ENCODE measurements at places on chromosomes 6 and 20.

- DNase-seq = no peak
Observed at GRCh38 chr6:43229803-43230620, 731 bp upstream of the DNPH1 start.

- DNase-seq = no peak
Observed at GRCh38 chr6:16718356-16718755, 42.9 kb downstream of the ATXN1 start.

GRCh38 chr6:52286798-52287432 is 2.4 kb upstream of the MCM3 start:
- DNase-seq = peak; percentile 53

GRCh38 chr6:18465410-18466154 is 78.4 kb downstream of the RNF144B start:
- DNase-seq = no peak

DNA sequence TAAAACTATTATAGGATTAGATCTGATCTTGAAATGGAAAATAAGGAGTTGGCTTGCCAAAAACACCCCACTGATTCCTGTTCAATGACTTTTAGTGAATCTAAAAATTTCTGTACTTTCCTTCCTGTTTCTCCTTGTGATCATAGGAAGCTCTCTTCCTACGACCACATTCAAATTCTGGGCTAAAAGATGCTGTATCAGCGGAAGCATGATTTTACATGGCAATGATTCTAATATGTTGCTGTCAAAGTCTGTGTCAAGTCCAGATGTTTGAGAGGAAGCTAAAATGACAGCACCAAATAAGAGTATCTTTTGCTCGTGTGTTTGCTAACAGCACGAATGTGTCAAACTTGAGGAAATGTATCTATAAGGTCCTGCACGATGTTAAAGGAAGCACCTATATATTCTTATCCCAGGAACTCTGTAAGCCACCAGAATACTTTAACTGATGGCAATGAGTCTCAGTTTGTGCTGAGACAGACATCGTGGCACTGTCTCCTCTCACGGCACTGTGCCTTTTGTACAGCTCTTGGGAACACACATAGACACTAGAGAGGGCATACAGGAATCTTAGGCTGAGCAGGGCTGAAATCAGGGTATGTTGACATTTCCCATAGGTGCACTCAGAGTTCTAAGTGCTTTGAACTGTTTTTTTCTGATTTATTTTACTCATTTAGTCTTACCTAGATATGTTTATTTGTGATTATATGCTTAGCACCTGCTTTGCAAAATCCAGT is 24.9 kb upstream of the MAP3K4 start:
- no peak for DNase-seq

Data from HEK293T (cell line).